ENCODE measurements at places on chromosomes 16 and 17. TPM values are rescaled to one million over a fixed set of nuclear protein-coding genes. Genes with fewer than 3 reads are reported as not detected.

GRCh38 chr16:48435906-48436305 lies 50.7 kb upstream of the SIAH1 start:
- peak; percentile 4 for DNase-seq

DNA sequence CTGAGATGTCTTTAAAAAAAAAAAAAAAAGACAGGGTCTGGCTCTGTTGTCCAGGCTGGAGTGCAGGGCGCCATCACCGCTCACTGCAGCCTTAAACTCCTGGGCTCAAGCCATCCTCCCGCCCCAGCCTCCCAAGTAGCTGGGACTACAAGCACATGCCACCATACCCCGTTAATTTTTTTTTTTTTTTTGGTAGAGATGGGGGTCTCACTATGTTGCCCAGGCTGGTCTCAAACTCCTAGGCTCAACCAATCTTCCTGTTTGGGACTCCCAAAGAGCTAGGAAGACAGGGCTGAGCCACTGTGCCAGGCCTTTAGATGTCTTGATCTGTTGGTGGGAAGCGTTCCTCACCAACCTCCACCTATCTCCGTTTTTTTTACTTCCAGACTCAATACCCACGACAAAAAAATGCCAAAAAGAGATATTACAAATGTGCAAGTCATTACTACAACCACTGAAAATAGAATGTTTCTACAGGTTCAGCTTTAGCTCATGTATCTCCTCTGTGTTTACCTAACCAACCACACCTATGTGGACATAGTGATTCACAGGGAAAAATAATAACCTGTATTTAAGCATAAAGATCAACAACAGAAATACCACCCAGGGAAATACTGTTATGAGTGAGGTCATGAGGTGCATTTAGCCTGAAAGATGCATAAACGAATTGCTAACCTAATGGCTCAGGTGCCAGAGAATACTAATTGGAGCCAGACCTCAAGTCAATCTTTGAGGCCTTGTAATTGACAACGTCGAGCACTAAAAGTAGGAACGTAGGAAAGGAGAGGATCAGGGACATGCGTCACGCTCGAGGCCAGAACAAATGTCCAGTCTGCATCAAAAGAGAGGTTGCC lies 22.6 kb downstream of the NACA2 start:
- DNase-seq, result no peak

Gene GPR179
- not detected for total RNA-seq

Gene ABI3
- total RNA-seq, result 0.14 TPM

DNA sequence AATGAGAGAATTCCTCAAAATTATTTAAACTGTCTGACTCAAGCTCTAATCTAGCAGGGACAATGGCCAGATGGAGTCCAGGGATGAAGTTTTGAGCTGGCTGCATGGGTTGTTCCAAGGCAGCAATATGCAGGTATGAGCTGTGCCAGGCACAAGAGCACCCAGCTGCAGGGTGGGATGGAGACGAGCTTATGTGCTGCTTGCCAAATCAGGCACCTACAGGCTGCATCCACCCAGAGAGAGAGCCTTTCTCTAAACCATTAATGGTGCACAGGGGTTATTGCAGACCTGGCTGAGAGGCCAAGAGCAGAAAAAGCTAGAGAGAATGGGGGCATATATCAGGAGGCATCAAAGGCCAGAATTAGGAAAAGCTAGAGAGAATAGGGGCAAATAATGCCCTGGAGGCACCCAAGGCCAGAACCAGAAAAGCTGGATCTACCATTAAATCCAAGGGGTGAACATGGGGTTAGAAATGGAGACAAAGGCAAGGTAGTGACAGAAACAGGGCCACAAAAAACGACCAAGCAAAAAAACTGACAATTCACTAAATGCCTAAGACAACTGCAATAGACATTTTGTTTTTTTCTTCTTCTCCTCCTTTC lies 11.0 kb downstream of the KRT33A start:
- DNase-seq, result no peak

DNA sequence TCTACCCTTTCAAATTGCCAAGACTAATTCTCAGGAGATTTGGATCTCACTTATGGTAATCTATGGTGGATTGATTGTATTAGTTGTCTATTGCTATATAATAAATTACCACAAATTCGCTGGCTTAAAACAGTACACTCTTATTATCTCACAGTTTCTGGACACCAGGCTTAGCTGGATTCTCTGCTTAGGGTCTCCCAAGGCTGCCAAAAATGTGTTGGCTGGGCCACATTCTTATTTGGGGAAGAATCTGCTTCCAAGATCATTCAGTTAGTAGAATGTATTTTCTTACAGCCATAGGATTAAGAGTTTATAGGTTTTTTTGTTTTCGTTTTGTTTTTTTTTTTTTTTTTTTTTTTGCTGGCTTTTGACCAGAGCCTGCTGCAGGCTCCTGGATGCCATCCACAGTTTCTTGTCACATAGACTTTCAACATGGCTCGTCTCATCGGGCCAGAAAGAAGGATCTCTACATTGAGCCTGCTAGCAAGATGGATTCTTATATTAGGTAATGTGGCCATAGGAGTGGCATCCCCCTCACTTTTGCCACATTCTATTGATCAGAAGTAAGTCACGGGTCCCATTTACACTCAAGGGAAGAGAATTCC lies 415.3 kb downstream of the KIF2B start:
- no peak for DNase-seq

- no peak for DNase-seq
These were observed 242.0 kb downstream of the FTO start for GRCh38 chr16:53945996-53946395.

- DNase-seq, result no peak
These were observed 5.6 kb upstream of the PVALEF start for GRCh38 chr17:81159611-81160265.

Gene CD300LB
- not detected for total RNA-seq

Gene PLEKHH3
- total RNA-seq, result 51.0 TPM

Gene TELO2
- 86.9 TPM for total RNA-seq

GRCh38 chr17:21674242-21674731 lies 18.0 kb upstream of the KCNJ18 start:
- no peak for DNase-seq

Gene TNRC6A
- total RNA-seq, result 11.4 TPM

Gene NLRC5
- total RNA-seq, result not detected

Gene CTRL
- 0.18 TPM for total RNA-seq

DNA sequence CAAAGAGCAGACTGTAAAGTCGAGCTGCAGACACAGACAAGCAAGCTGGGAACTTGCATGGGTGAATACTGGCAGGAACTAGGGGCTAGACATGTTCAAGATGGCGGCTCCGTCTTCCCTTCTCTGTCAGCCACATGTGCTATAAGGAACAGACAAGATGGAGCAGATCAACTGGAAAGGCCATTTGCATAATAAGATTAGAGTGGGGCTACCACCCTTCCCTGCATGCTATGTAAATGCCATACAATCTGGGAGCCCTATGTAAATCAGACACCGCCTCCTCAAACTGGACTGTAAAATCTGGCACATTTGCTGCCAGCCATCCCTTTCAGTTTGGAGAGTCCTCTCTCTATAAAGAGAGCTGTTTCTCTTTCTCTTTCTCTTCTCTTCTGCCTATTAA lies 640.1 kb upstream of the CDH8 start:
- DNase-seq, result no peak

GRCh38 chr16:9185381-9185780 lies 93.9 kb downstream of the HAPSTR1 start:
- no peak for DNase-seq

Gene ITGB4
- total RNA-seq, result 0.06 TPM

Gene TP53TG3B
- total RNA-seq, result not detected

DNA sequence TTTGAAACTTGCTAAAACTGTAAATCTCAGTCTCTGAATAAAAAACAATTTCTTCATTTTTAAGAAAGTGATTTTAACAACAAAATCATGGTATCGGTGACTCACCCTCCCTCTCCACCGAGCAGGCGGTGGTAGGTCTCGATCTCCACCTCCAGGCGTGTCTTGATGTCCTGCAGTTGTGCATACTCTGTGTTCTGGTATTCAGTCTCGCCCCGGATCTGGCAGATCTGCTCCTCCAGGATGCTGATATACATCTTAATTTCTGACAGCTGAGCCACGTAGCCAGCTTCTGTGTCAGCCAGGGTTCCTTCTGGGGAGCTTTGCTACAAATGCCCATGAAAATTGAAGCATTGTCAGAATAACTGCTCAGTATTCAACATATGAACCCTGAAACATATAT lies 15.4 kb upstream of the KRT24 start:
- DNase-seq, result no peak

Gene FNDC8
- total RNA-seq, result not detected

Gene SCGB1C2
- total RNA-seq, result not detected

Gene PRKCB
- total RNA-seq, result not detected

DNA sequence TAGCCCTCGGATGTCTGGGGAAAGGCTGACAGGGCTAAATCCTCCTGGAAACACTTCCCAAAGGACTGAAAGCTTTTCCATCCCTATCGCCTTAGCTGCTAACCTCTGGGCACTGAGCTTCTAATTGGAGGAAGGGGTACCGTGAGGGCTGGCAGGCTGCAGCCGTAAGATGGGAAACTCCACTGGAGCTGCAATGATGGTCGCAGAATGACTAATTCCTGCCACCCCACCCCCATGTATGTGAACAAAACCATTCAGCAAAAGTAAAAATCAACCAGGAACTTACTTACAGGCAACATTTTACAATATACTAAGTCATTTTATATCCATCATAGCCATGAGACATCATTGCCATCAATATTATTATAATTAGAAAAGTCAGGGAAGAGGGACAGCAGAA lies 133.3 kb downstream of the ABCC12 start:
- no peak for DNase-seq

Gene ZNF689
- 10.8 TPM for total RNA-seq

DNA sequence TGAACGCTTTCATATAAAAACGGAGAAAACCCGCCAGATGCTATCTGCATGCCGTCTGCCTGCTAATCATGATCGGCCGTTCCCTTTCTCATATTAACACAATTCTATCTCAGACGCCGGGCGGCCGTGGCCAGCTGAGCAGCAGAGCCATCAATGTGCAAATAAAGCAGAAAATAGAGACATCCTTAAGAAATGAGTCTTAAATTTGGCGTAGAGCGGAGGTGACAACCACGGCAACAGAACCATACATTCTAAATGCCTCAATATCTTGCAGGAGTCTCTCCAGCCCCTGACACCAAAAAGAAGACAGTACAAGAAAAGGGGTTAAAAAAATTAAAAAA lies 2.7 kb upstream of the IRX5 start:
- DNase-seq, result no peak

Gene CACNG1
- not detected for total RNA-seq
